GM12878 (cell line): ENCODE measurements at places on chromosomes 13 and 19.

DNA sequence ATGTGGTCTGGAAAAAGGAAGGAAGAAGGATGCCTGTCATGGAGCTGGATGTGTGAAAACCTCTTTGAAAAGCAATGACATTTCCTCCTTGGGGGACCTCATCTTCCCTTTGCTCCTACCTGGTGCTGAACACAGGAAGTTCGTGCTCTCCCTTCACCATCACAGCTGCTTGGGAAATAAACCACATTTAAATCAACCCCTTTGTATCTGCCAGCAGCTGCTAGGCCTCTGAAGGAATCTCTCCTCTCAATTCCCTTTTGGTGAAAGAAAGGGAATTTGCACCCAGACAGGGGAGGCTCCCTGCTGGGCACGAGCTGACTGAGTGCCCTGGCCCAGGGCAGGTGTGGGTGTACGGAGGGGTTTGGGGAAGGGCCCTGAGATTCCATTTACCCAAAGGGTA, 437.7 kb downstream of the TSHZ3 start:
- DNase-seq, result no peak

- no peak for DNase-seq
Measured at GRCh38 chr13:30396434-30397075, 25.7 kb upstream of the UBE2L5 start.

DNA sequence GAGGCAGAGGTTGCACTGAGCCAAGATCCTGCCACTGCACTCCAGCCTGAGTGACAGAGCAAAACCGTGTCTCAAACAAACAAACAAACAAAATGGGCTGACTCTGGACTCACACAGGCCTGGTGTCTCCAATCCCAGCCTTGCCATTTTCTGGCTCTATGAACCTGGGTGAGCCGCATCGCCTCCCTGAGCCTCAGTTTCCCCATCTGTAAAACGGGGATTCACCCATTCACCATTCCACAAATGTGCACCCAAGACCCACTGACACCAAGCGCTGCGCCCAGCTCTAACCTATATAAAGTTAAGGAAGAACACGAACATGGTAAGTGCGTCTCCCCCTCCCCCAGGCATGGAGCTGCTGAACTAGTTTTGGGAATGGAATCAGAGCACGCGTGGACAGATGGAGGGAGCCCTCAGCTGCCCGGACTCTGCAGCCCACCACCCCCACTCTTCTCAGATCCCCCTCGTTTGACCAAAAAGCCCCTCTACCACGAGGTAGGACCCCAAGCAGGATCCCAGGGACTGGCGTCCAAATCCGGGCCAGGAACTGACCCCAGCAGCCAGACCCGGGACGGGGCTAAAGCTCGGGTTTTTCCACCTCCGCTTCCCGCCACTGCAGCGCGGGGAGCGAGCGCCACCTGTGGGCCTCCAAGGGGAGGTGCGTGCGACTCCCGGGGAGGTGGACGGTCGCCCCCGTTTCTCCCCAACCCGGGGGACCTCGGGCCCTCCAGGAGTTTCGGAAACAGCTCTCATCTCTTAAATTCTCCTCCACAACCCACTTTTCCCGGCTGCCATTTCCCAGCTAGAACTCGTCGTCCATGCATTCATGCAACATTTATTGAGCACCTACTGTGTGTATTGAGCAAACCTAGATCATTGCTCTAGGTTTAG, 33.0 kb upstream of the ADGRE5 start:
- no peak for DNase-seq

DNA sequence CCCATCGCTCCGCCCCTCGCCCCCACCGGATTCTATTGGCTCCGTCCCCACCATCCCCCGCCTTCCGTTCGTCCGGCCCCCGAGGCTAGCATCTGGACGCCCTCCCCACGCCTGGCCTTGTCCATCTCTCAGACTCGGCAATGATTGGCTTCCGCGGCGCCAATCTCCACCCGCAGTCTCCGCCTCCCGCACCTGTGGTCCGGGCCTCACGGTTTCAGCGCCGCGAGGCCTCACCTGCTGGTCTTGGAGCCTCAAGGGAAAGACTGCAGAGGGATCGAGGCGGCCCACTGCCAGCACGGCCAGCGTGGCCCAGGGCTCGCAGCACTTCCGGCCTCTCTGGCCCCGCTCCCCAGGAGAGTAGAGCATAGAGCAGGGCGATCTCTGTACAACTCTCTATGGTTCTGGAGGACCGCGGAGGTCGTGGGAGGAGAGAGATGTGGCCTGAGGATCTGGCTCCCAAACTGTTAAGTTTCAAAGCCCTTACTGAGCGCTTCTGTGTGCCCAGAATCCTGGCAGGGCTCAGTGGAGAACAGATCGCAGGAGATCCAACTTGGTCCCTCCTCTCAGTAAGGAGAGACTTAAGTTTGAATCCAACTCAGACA, at the start of gene ERCC1:
TSS of gene ERCC1 (minus strand) at position 329 of the 602 bp plus-strand sequence. CDS start 543 bp downstream, outside the sequence.
- peak; percentile 89 for DNase-seq

- no peak for DNase-seq
Measured at GRCh38 chr13:111283991-111284390, 36.5 kb upstream of the TEX29 start.

GRCh38 chr13:38350114-38350617, 515 bp downstream of the UFM1 start:
- no peak for DNase-seq

- DNase-seq, result no peak
Measured at GRCh38 chr13:113742000-113742441, 17.0 kb upstream of the TMEM255B start.

DNA sequence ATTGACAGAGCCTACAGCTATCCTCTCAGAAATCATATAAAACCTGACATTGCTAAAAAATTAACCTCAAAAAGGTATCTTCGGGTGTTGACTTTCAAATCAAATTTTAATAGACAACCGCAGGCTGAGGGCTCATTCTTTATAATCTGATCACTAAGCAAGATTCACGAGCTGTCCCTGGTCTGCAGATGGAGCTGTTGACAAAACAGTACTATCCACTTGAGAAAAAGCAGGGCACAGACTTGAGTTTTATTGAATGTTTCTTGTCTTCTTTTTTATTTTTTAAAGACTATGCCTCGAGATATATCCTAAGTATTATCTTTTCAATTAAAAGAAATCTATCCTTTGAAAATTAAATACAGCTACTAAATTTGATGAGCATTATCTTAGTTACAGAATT, 540.5 kb downstream of the PCDH9 start:
- DNase-seq, result no peak

GRCh38 chr19:51093510-51094345, 11.0 kb upstream of the KLK14 start:
- DNase-seq, result no peak

- DNase-seq, result no peak
Measured at GRCh38 chr19:50835103-50835784, 1.9 kb upstream of the KLK15 start.
